Caco-2 (cell line): ENCODE measurements at places on chromosomes 16 and 17.

GRCh38 chr17:40551091-40551878 lies 14.0 kb downstream of the CCR7 start:
- peak; percentile 67 for DNase-seq

DNA sequence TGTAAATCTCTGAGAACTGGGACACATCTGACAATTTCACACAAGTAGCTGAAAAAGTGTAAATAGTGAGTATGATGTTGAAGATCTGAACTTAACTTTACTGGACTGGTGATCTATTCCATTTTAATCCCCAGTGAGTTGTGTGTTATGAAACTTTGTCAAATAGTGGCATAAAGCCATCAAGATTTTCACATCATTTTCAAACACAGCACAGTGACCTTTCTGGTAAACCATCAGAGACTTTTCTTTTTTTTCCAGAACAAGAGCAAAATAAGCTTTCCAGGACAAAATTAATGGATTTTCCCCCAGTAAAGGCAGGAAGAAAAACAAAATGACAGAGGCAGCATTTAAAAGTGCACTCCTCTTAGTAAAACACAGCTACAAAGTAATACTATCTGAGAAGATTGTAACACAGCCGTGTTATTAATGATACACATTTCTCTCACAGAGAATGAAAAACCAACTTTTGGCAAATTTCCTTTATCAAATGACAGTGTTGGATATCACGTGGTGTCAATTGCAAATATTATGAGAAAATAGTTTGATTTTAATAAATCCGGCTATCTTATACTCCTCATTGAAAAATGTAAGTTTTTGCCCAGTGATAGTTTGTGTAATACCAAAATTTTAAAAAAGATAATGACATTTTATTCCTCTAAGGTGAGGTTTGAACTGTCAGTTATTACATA lies 16.8 kb upstream of the COL1A1 start:
- no peak for DNase-seq

DNA sequence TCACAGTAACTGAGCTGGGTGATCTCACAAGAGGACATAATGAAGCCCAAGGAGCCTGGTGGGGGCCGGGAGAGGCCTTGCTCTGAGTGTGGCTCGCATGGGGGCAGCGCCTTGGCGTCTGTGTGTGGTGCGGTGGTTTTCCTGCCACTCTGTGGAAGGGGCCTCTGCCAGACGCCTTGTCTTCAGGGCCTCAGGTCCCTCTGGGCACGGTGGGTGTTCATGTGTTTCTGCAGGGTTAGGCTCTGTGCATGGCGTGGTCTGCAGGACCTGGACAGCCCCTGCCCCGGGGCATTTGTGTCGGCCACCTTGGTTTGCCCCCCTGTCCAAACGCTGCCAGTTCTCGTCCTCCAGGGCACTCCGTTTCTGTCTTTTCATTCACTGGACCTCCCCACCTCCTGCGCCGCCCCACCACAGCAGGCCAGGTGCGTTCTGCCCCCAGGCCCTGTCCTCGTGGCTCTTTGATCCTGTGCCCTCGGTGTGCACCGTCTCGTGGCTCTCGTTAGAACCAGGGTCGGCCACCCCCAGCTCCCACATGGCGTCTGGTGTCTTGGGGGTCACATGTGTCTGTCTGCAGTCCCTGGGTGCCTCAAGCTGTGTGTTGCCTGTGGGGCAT lies 43.7 kb upstream of the ZNF750 start:
- DNase-seq, result no peak

DNA sequence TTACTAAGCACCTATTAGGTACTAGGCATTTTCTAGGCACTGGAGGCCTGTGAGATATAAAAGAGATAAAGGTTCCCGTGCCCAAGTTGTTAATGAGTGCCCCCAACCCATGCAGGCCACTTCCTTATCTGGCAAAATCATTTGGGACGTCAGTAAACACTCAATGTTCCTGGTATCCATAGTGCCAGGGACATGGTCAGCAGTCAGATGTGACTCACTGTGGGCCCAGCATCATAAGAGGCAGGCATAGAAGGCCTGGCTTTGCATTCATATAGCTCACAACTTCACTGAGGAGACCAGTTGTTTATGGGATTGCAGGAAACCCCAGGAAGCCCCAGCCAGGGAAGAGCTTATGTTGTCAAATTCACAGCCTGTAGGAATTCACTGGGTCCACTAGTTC lies 81.1 kb downstream of the MRC2 start:
- DNase-seq, result no peak

DNA sequence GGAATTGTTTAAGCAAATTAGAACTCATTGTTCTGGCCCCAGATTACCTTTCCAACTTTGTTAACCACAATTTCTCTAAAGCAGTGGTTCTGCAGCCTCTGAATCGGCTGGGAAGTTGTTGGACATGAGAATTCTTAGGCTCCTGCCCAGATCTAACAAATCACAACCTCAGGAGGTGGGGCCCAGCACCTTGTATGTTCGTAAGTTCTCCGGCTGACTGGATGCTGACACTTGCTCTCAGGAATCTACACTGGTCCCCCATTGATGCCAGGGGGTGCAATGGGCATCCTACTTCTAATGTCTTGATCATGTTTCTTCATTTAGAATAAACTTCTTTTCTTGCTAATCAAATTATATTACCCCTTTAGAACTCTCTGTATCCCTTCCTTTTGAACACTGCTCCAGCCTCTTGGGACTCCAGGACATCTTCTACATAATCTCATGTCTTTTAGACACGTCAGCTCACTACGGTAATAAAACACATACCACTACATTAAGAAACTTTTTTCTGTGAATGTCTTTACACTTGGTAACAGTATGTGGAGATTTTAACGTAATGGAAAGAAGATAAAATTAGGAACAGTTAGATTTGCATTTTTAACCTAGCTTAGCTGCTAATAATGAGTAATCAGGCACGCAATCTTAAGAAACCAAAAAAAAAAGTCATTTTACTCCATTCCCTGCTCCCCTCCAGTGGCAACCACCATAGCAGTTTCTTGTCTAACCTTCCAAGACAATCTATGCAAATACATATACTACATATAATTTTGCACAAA lies 143.2 kb downstream of the ITFG1 start:
- no peak for DNase-seq

DNA sequence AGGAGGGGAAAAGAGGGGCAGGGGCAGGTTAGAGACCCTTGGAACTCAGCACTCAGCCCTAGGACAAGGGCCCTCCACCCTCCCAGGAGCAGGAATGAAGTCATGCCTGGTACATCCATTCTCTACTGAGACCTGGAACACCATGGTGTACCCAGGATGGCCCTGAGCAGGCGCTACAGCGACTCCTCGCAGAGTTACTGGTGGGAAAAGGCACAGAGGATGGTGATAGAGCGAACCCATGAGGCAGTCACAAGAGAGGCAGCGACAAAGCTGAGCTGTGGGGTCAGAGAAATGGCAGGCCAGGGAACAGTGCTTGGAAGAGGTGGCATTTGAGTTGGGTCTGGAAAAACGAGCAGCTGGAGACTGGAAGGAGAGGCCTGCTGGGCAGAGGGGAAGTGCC lies 37.5 kb downstream of the SRCIN1 start:
- no peak for DNase-seq

DNA sequence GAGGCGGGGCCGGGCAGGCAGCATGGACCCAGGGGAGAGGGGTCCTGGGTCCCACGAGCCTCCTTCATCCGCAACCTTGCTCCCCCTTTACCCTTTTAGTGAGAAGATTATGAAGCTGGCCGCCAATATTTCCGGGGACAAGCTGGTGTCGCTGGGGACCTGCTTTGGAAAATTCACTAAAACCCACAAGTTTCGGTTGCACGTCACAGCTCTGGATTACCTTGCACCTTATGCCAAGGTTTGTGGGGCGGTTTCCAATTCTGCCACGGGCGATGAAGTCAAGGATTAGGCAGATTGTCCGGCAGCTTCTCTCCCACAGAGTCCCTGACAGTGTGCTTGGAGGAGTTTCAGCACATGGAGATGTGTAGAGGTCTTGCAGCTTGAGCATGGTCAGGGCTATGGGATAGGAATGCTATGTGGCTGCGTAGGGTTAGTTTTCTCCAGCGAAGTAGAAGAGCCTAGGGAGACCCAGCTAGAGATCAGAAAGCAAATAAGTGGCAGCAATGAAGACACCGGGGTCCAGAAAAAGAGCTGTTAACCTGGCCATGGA lies 598 bp downstream of the NIP7 start:
- no peak for DNase-seq
